ENCODE measurements at places on chromosomes 1 and 21.

GRCh38 chr1:4395676-4396075 lies 258.7 kb upstream of the AJAP1 start:
- DNase-seq = no peak

DNA sequence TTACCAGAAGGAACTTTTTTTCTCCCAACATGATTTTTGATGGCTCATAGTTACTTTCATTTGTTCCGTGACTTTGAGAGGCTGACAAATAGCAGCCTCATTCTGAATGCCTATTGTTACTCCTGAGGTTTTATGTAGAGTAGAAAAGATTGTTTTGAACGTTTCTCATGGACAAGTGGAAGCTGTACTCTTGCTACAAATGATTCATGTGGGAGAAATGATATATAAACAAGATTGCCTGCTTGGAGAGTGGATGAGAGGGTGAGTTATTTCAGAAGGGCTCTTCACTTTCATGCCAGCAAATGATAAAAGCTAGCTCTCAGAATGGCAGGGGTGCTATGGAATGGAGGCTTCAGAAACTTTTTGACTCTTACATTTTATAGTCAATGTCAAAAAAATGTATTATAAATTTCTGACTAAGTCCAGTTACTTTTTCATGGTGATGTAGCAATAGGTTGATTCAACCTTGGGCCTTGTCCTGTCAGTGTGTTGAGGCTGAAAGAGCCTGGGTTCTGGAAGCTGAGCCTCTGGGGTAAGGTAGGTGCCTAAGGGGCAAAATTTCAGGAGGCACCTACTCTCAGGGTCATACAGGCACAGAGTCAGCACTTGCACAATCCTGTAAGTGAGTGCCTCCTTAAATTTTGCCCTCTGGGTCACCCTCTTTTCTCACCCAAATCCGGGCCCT lies 19.4 kb downstream of the JUN start:
- DNase-seq = no peak

DNA sequence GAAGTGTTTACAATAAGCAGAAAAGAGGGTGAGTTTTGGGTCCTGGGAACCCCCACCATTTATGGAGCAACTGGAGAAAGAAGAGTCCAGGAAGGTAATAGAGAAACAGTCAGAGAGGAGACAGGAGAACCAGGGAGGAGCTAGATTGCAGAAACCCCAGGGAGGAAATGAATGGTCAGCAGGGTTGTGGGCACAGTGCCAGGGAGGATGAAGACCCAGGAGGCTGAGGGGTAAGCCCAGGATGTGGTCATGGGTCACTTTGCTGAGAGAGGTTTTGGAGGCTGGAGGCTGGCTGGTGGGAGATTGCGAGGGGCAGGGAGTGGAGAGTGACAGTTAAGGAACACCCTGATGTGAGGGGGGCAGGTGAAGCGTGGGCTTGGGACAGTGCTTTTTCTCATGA lies 169.9 kb upstream of the CSF3R start:
- DNase-seq = no peak

DNA sequence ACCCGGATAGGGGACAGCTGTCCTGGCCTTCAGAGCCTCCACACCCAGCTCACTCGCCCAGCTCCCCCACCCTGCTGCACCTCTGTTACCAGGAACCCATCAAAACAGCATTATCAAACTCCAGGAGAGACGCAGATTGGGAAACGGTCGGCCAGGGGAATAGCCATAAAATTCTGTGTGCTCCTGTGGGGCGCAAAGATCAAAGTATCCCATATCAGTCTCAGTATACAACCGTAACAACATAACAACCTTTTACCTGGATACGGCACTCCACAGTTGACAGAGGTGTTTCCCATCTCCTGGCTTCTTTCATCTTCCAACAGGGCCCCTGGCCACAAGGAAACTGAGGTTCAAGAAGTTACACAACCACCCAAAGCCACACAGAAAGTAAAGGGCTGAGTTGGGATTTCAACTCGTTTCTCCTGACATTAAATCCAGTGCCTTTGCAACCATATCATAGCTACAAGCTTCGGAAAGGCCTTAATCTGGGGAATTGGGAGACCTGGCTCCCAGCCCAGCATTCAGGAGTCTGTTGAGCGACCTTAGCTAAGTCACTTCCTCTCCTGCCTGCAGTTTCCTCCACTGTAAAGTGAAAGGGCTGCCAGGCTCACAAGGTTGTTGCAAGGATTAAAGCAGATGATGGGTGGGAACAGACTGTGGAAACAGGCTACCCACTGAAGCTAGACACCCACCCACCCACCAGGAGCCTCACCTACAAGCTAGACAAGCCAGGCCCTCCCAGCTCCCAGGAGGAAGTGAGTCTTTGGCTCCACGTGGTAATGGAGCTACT lies 8.1 kb upstream of the EPHB2 start:
- DNase-seq = no peak

DNA sequence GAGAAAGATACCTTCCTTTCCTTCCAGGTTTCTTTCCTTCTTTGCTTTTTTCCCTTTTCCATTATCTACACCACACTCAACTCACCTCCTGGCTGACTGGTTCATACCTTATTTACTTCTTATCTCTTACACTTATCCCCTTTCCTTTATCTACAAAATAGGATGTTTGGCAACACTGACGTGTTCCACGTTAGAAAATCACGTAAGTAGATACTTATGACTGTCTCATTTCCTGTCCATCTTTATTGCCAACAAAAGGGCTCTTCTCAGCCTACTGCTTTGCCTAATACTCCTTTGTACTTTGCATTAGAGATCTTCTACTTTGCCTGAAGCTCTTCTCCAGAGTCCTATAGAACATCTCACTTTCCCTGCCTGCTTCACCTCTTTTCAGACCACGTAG lies 25.1 kb downstream of the SYNJ1 start:
- peak; percentile 24 for DNase-seq

GRCh38 chr21:38758501-38759214 lies 47.1 kb upstream of the ETS2 start:
- no peak for DNase-seq

DNA sequence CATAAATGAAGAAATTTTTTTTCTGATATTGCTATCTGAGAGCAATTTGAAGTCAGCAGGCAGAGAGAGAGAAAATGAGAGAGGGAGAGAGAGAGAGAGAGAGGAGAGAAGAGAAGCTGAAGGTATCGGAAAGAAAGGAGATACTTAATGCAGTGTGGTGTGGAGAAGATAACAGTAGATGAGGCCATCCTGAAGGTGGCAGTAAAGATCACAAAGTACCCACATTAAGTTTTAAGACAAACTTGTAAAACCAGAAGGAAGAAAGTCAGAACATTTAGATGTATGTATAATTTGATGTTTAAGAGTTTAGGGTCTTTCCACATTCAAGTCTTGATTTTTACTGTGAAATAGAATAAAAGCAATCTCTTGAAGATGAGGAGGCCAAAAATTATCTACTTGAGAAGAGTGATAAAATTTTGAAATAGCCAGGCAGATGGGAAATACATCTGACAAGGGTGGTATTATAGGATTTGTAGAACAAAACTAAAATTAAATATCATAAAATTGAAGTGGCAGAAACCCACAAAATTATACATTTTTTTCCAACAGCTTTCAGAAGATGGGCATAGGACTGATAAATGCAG lies 1753.4 kb downstream of the MRPL39 start:
- DNase-seq = no peak

DNA sequence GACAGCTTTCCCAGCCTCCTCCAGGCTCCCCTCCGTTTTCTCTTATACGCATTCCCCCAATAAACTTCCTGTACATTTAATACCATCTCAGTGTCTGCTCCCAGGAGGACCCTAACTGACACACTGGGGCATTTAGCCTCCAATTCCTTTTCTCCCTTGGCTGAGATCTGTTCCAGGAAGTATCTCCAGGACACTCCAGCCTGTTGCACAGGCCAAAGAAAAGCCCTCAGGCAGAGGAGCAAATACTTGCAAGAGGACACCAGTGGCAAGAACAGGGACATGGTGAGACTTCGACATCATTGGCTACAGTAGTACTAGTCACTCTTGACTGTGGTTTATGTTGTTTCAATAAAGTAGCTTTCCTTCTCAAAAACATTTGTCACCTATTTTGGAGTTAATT lies 4.7 kb upstream of the SYNJ1 start:
- DNase-seq = no peak

GRCh38 chr1:59317780-59318179 lies 20.9 kb downstream of the FGGY start:
- DNase-seq = no peak

DNA sequence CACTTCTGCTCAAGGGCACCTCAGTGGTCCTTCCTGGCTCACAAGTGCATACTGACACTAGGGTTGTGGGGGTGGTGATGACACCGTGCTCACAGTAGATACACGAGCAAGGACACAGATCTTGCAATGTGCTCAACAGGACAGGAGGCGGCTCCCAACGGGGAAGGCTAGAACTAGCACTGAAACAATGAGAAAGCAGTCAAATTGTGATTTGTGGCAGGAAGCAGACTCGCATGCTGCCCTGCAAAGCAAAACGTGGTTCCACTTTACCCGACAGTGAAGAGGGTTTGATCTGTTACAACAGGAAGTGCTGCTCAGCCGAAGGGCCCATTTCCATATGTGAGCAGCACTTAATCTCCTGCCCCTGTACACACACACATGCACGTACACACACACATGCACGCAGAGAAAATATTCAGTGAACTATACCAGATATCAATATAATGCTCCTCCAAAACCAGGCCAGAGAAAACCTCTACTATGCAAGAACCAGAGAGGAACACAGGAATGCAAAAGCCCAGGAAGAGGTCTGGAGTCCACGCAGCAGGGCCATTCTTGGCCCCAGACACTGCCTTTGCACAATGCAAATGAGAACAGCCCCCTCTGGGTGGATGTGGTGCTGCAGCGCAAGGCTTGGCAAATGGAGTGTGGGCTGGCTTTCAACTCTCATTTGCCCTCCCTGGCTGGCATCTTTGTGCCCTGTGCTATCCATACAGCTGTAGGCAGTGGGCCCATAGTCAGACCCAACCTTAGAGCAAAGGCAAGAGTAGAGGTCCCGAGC lies 47.1 kb downstream of the KANK4 start:
- no peak for DNase-seq

DNA sequence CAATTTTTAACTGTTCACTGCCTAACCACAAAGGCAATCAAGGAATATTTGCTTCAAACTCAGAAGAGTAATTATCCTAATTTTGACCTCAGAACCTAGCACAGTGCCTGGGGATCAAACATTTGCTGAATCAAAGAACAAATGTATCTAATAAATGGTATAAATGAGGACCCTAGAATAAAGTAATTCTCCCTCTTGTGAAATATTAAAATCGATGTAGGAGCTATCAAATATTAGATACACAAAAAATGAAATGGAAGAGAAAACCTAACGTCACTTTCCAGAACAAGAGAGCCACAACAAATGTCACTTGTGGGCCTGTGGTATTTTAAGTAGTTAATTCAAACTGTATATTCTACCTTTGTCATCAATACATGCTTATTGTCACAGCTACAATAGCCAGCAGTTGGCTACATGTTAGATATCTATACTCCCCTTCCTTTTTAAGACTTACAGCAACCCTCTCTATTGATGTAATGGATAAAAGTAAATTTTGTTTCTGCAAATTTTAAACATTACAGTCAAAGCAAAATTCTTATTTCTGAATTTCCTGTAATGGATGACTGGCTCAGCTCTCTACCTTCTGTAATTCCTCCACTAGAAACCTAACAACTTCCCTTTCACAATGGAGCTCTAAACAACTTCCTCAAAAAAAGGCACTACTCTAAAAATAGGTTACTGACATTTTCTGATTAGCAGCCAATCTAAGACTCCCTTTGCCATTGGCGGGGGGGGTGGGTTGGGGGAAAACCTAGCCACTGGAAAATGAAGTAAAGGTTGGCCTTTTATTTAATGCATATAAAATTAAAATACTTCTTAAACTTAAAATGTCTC lies 37.6 kb downstream of the PUM1 start:
- no peak for DNase-seq

- no peak for DNase-seq
Measured at GRCh38 chr1:15959424-15959823, 16.5 kb downstream of the ZBTB17 start.

GRCh38 chr1:234315091-234315541 lies 58.1 kb upstream of the COA6 start:
- no peak for DNase-seq

DNA sequence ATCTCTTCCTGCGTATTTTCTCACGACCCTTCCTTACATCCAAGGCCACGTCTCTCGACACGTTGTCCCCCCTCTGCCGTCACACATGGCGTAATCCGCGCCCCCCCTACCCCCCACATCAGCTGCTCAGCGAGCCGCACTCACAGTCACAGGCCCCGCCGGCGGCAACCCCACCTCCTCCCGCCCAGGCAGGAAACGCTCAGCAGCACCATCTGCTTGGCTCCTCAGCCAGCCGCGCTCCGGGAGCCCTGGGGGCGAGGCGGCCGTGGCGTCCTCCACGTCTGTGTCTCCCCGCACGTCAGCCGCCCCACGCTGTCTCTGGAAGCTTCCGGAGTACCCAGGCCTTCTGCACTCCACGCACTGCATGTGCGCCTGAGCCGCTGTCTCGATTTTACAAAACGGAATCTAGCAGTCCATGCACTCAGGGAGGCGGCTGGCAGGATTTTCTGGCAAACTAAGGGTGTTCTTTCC lies 64.6 kb downstream of the SIK1 start:
- DNase-seq = no peak

- DNase-seq = no peak
Measured at GRCh38 chr1:80462006-80462405, 1338.7 kb upstream of the ADGRL2 start.

- no peak for DNase-seq
Measured at GRCh38 chr1:55040933-55041494, 1.7 kb downstream of the PCSK9 start.

DNA sequence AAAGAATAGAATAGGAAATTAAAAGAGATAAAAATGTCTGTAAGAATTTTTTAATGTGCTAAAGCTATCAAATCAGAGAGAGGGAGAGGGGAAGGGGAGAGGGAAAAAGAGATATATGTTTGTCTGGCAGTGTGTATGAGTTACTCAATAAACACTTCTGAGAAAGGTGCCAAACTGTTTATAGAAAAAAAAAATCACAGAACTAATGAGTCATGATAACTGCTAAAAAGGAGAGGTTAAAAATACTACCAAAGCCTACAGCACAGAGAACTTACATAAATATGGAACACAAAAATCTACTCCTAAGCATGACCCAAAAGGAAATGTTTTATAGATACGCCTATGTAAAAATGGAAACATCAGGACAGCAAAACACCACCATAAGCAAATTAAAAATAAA lies 45.4 kb downstream of the SELENOF start:
- DNase-seq = no peak

DNA sequence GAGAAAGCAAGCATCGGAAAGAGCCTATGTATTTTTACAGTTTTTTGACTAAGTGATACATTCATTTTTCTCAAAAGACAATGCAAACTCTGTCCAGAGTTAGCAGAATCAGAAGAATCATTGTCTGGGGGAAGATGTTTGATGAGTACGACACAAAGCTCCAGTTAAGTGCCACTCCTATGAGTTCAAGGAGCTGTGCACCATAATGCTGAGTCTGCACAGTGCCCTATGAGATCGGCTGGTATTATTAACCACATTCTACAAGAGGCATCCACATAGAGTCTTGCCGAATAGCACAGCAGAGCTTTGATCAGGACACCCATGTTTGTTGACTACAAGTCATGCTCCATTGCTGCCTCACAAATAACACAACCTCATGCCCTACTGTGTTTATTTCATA lies 54.9 kb upstream of the RAP1GAP start:
- DNase-seq = no peak

Measured in NCI-H1048 (cell line).